Ascending aorta (tissue), 2 donors: ENCODE measurements at places on chromosomes 16 and 17.

DNA sequence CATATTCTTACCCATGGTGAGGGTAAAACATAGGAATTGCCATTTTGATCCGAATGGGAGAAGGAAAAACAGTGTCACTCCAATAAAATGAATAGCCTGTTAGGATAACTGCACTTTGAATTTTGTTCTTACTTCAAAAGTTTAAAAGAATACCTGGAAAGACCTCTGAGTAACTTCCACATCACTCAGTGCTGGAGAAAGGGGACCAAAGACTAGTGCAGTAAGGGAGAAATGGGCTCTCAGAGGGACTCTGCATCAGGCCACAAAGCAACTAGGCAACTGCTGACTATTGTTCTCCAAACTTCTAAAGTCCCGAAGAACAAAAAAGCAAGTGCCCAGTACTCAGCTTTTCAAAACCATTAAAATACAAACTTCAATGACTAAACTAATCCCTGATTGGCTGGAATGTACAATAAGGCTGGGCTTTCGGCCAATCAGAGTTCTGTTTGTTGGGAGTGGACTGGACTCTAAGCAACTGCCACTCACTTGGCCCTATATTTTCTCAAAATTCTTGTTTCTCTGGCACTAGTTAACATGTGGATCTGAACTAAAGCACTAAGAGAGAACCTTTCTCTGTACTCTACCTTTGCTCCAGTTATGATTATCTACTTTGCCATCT lies 6.2 kb downstream of the DNAJC7 start:
- DNase-seq = no peak

GRCh38 chr16:12548270-12548983 lies 255.3 kb downstream of the CPPED1 start:
- no peak for DNase-seq

GRCh38 chr17:74671031-74671771 lies 41.5 kb downstream of the CD300LF start:
- DNase-seq = peak; percentile 68

- DNase-seq = peak; percentile 52
Measured at GRCh38 chr16:49483251-49483650, 109.6 kb downstream of the C16orf78 start.

GRCh38 chr16:72442385-72443158 lies 270.6 kb upstream of the PMFBP1 start:
- no peak for DNase-seq

GRCh38 chr17:41647940-41648410 lies 23.6 kb upstream of the KRT17 start:
- DNase-seq = peak; percentile 59

DNA sequence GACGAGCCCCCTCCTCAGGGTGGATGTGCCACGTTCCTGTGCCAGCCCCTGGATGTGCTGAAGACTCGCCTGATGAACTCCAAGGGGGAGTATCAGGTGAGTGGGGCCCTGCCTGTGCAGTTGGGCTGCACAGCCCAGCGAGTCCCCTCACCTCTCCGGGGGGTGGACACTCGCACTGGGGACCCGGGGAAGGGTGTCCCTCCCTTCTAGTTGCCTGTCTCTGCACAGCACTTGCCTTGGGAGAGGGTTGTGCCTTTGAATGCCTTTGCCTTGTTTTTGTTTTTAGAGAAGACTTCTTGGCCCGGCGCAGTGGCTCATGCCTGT lies 5.6 kb downstream of the SLC25A10 start:
- no peak for DNase-seq

DNA sequence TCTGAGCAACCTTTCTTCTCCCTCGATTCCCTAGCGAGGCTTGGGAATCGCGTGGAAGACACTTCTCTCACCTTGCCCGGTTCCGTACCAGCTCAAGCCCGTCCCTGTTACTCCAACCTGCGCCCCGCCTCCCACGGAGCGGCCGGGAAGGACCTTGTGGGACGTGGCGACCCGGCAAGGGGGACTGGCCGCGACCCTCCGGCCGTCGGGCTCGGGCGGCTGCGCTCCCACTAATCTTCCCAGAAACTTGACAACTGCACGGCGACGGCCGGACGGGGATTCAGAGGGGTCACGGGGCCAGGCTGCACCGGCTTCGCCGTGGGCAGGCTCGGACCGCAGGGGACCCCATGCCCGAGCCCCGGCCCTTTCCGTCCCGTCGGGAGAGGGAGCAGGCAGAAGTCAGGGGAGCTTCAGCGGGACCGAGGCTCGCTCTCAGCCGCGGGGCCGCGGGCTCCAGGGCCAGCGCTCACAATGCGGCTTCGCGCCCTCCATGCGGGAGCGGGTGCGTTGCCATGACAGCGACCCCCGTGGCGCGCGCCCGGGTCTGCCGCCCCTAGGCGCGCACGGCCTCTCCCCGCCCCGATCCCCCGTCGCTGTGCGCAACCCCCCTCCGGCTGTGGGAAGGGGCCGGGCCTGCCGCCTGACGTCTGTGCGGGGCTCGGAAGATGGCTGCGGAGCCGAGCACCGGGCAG lies at the start of gene SGSM2:
TSS of gene SGSM2 (plus strand) at position 650 of the 692 bp plus-strand sequence. CDS start 188 bp downstream, outside the sequence.
- DNase-seq = no peak

- DNase-seq = no peak
Measured at GRCh38 chr16:10865991-10866966, 10.7 kb upstream of the CIITA start.

DNA sequence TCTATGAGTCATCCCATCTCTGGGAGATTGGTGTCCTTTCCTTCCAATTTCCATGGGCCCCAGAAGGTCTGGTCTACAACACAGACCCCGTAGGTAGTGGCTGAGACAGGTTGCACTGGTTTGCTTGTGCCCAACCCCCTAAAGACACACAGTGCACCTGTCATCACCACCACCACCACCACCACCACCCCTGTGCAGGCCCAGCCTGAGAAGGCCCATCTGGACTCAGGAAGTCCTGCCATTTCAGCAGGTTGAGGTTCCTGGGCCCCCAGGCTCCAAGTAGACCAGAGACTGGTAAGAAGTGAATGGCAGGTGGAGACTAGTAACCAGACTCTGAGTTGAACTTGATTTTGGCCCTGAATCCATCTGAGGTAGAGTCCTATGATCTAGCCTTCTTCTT lies 25.9 kb upstream of the PHB1 start:
- DNase-seq = no peak

DNA sequence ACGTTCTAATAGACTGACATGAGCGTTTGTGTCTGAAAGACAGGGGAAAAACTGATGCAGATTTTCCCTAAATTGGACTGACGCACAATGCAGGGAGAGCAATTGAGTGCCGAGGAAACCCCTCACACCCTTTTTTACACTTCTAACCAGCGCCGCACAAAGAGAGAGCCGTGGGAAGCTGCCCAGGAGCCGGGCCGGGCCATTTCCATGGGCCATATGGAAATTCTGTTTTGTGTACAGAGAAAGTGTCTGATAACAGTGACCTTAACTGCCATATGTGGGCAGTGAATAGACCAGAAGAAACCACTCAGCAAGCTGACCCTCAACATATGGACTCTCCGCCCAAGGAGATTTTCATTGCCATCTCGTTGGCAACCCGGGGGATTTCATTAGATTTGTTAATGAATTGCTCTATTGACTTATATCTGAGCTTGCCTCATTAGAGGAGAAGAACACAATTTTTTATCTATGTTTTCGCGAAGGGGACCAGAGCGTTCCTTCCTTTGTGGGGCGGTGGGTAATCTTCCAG lies 225.9 kb upstream of the IRX3 start:
- DNase-seq = no peak

DNA sequence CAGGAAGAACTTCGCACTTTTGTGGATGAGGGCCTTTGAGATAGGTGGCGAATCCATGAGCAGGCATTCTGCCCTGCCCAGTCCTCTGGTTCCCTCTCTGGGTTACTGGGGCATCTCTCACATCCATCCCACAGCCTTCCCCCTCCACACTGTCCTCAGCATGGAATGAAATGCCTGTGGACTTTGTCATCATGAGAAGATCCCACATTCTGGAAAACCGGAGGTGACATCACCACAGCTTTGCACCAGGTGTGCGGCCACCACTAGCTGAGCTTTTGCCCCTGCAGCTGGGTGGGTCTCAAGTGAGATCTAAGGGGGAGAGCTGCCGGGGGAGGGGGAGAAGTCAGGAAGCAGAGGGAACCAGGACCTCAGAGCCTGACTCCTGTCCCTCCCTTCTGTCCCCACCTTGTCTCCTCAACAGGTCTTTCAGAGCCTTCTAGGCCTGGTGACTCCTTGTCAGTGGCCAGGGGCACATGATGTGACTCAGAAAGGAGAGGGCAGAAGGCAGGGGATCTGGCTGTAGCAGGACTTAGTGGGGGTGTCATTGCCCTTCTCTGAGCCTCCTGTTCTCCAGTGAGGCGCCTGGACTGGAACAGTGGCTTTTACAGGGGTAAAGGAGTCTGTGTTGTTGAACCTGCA lies 40.0 kb upstream of the DLX4 start:
- DNase-seq = no peak

- DNase-seq = no peak
Measured at GRCh38 chr16:28585674-28586073, 11.2 kb downstream of the SULT1A2 start.

DNA sequence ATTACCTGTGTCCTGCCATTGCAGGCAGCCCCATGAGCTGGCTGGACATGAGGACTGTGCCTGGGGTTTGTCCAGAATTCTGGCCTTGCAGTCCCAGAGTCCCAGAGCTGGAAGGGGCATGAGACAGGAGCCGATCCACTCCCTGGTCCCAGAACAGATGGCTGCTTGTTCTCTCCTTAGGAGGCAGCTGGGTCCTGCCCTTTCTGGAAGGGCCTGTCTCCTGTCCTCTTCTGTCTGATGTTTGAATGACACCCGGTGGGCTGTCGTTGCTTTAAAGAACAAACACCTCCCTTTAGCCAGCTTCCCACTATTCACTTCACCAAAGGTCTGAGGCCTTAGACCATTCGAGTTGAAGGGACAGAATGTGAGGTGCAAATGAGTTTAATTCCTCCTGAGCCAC lies 63.8 kb downstream of the RAP1GAP2 start:
- no peak for DNase-seq

DNA sequence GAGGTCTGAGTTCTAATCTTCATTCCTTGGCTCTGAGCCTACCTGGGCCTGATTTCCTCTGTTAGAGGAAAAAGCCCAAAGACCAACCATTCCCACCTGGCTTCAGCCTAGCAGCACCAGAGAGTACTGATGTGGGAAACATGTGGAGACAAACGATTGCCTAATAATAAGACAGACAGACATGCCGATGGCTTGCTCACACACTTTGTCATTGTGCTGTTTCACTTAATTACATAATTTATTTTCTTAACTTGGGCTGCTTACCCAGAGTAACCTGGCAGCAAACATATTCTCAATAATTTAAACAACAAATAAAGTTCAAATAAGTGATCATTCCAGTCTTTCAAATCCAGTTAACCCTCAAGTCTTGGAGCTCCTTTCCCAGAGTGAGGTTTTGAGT lies 83.4 kb downstream of the MAF start:
- no peak for DNase-seq

DNA sequence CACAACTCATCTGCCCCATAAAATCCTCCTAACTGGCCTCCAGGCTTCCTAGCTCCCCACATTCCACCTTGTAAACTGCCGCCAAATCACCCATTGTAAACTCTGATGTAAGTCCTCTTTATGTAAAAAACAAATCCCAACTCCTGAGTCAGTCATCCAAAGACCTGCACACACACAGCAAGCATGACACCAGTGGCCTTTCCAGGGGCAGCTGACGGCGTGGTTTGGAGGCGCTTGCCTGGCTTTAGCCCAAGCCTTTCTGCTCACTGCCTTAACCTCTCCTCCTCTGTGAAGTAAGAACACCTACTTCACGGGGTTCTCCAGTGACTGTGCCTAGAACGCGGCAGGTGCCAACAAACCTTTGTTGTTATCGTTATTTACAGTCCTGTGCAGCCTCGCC lies 14.0 kb downstream of the UBE2O start:
- no peak for DNase-seq

GRCh38 chr16:1858189-1858865 lies 13.6 kb downstream of the MEIOB start:
- DNase-seq = no peak

- DNase-seq = no peak
Measured at GRCh38 chr16:84924331-84925091, 86.8 kb downstream of the ZDHHC7 start.

DNA sequence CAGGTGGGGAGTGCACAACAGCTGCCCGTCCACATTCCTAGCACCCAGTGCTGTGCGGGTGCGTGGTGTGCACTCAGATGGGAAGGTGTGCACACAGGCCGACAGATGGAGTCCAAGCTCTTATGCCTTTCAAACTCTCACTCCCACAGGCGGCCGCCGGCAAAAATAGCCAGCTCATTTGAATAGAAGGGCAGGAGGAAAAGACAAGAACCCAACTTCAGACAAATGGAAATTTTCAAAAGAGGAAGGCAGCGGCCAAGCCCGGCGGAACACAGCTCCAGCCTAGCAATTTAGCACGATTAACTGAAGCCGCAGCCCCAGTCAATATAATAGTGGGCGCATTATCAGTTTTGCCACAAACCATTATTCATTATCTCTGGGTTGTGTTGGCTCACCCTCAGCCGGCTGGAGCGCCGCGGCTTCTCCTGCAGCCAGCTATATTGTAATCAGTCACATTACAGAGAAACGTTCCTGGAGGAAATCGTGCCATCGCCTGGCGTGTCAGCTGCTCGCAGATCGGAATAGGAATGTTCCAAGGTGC lies 103.9 kb upstream of the SEC14L1 start:
- DNase-seq = no peak

GRCh38 chr16:79754501-79754900 lies 154.0 kb upstream of the MAF start:
- DNase-seq = no peak

GRCh38 chr17:79812353-79813258 lies 15.7 kb upstream of the CBX8 start:
- DNase-seq = no peak

DNA sequence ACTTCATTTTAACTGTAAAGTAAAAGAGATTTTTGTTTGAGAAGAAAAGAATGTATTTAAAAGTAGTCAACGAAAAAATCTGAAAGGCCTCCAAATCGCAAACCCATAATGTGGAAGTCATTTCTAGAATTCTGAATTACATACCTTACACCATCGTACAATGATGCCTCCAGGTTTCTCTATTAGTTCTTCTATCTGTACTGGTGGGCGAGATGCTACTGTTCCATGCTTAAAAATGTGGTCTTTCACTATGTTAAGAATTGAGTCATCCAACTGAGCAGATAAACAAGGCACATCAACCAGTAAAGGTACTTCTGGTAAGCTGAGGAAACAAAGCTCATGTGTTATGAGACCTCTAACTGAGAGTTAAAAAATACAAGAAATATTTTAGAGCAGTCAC lies 28.5 kb downstream of the CRLF3 start:
- DNase-seq = no peak

DNA sequence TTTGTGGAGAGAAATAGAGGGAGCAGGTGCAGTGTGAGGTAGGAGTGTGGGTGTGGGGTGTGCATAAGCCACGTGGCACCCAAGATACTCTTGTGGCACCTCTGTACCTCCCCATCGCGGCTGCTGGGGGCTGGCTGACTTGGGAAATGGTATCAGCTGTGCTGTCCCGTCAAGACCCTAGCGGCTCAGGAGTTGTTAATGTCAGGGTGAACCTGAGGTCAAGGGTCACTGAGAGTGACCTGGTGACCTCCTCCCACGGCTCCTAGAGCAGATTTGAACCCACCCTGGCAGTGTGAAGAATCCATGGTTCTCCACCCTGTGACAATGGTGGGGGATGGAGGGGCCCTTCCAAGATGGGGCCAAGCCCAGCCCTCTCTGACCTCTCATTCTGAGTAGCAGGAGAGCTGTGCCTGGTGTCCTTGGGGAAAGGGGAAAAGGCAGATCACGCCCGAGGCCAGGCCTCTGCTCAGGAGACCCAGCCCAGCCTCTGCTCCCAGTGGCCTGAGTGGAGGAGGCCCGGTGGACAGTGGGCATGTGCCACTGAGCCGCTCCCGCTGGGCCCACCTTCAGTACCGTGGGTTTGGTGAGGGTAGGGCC lies 3.0 kb upstream of the WFIKKN2 start:
- no peak for DNase-seq
